ENCODE measurements at places on chromosomes 2 and 18.

- no peak for DNase-seq
Measured at GRCh38 chr2:24494410-24494809, 3.4 kb downstream of the NCOA1 start.

GRCh38 chr2:63862806-63863205, 21.1 kb downstream of the UGP2 start:
- DNase-seq, result no peak

GRCh38 chr18:2480536-2480935, 90.8 kb downstream of the METTL4 start:
- DNase-seq, result no peak

- DNase-seq, result peak; percentile 22
Measured at GRCh38 chr2:29475499-29475898, 360.3 kb downstream of the CLIP4 start.

DNA sequence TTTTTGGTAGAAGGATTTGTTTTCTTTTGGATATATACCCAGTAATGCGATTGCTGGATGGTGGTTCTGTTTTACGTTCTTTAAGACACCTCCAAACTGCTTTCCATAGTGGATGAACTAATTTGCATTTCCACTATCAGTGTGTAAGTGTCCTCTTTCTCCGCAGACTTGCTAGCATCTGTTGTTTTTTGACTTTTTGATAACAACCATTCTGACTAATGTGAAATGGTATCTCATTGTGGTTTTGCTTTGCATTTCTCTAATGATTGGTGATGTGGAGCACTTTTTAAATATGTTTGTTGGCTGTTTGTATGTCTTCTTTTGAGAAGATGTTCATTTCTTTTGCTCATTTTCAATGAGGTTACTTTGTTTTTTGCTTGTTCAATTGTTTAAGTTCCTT, 260.9 kb upstream of the CWC22 start:
- DNase-seq, result no peak

DNA sequence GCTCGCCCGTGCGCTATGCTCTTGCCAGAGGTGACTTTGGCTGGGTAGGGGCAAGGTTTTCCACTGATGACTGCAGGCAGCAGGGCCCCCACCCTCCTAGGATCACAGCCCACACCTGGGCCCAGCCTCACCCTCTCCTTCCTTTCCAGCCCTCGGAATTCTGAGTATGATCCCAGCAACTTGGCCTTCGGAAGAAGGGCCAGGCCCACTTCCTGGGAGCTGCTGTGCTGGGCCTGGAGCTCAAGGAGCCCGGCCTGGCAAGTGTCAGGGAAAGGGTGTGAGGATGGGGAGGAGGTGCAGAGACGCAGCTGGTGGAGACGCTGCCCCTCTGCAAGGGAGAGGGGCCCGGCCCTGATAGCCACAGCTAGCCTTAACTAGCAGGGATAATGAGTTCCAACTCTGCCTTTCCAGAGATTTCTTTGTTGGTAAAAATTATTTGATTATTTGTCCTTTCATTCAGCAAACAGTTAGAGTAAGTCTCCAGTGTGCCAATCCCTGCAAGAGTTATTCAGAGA, 1.7 kb upstream of the CNDP1 start:
- DNase-seq, result no peak

- no peak for DNase-seq
Measured at GRCh38 chr2:1049691-1050090, 99.0 kb downstream of the SNTG2 start.

GRCh38 chr2:151907286-151908203, 79.3 kb upstream of the ARL5A start:
- DNase-seq, result no peak

GRCh38 chr2:176002688-176003210, 682 bp upstream of the LNPK start:
- peak; percentile 31 for DNase-seq

All from NCI-H510A (cell line).